ENCODE measurements at places on chromosomes 12 and 14. TPM values are rescaled to one million over a fixed set of nuclear protein-coding genes. Genes with fewer than 3 reads are reported as not detected.

The P3H3 gene
- total RNA-seq: 92.6 TPM

The RIN3 gene
- total RNA-seq: 20.8 TPM

The SERPINA1 gene
- total RNA-seq: not detected

The TWF1 gene
- 75.5 TPM for total RNA-seq

The GPR137C gene
- 3.8 TPM for total RNA-seq

The PTCSC3 gene
- total RNA-seq: not detected

The CLEC1B gene
- total RNA-seq: not detected

The RDH5 gene
- total RNA-seq: 6.1 TPM

The GPR162 gene
- total RNA-seq: 13.7 TPM

The ANHX gene
- not detected for total RNA-seq

The PGAM5 gene
- 52.8 TPM for total RNA-seq

Data from endothelial cell of umbilical vein (primary cell).